ENCODE measurements at places on chromosomes 7 and 10.

DNA sequence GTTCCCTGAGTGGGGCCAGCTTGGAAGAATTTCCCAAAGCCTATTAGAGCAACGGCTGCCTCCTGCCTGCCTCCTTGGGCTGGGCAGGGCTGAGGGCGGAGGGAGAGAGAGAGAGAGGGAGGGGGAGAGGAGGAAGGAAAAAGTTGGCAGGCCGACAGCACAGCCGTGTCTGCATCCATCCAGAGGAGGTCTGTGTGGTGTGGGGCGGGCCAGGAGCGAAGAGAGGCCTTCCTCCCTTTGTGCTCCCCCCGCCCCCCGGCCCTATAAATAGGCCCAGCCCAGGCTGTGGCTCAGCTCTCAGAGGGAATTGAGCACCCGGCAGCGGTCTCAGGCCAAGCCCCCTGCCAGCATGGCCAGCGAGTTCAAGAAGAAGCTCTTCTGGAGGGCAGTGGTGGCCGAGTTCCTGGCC lies at the start of gene AQP1:
AQP1 (plus strand) TSS at position 293 of the 409 bp plus-strand sequence; CDS start at position 350, 57 bp downstream.
- DNase-seq, result no peak

DNA sequence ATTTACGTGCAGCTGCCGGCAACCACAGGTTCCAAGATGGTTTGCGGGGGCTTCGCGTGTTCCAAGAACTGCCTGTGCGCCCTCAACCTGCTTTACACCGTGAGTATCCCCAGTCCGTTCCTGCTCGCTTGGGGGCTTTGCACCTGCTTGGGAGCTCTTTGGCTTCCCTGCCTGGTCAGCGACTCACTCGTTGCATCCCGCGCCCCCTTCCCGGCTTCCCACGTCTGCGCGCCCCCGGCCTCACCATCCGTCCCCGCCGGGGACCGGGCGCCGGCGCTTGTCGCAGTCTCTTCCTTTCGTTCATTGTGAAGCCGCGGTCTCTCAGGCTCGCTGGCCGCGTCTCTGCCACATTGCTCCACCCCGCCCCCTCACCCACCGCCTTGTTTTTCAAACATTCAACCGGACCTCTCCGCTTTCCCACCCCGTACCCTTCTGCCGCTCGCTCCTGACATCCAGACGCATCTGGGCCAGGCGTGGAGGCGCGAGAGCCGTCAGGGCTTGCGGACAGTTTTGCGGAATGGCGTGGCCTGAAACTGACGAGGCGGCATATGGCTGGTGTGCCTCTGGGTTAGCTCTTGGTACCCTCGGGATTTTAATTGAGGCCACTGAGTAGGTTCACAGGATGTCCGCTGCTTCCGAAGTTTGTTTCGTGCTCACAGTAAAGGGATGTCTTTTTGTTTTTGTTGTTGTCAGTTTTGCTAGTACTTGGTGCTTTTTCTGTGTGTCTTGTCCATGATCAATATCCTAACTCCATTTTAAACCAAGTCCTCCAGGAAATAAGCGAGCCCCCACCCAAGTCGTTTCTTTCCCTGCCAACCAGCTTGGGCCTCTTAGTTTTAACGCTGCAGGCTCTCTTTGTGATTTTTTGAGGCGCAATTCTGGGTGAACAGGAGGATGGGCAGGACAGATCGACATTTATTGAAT lies 639 bp downstream of the TSPAN13 start:
- peak; percentile 17 for DNase-seq

DNA sequence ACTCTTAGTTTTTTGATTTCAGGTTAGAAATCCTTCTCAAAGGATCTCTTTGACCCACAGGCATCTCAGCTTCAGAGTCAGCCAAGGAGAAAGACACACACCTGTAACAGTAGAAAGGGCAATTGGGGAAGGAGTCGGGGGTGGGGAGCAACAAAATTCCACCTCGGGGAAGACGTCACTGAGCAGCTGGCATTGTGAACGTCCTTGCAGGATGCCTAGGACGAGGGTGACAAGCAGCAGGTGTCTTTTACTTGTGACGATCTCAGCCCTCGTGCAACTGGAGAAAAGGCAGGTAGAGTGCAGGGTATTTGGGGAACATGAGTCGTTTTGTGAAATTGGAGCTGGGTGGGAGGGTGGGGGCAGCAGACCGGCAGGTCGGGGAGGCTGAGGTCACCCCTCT lies 627.0 kb downstream of the ACTR3B start:
- no peak for DNase-seq

DNA sequence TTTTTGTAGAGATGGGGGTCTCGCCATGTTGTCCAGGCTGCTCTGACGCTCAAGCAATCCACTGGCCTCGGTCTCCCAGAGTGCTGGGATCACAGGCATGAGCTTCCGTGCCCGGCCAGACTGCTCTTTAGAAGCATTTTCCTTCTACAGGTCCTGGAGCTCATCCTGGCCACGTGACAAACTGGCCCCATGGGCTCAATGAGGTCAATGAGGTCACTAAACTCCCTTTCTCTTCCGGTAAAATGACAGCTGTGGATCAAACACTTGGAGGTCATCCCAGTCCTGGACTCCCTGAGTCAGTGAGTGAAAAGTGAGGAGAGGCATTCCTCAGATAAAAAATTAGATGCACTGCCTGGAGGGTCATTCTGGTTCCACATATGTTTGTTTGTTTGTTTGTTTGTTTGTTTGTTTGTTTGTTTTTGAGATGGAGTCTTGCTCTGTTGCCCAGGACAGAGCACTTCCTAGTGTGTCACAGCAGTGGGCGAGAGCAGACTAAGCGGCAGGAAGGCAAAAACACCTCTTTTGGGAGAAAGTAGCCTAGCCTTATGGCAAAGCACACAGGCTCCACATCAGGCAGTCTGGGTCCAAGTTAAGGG lies 134.9 kb downstream of the TNS3 start:
- DNase-seq, result no peak

- no peak for DNase-seq
Measured at GRCh38 chr7:156842317-156842716, 50.7 kb downstream of the LMBR1 start.
